ENCODE measurements at places on chromosomes 6 and 20.

DNA sequence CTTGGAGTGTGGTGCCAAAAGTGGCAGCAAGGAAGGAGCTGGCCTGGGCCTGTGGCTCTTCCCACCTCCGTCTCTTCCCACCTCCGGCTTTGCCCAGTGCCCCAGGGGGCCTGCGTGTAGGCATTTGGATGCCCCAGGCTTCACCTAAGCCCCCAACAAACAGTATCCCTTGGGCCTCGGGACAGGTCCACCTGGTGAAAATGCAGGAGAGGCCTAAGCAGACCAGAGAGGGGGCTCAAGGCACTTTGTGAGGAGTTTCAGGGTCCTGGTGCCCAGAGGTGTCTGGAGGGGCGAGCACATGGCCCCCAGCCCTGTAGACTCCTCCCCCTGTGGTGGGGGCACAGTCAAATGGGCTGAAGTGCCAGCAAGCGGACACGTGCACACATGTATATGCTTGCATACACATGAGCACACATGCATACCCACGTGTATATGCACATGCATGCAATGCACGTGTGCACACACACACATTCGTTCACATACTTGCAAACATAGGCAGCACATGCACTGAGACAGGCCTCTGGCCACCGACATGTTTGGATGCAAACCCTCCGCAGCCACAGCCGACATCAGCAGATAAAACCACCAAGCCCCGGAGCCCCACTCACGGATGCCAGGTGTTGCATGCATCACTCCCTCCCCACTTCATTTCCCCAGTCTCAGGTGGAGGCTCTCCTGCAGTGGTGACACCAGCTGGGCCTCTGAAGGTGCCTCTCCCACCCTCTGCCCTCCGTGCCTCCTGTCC lies 124.5 kb downstream of the TAF4 start:
- no peak for DNase-seq

DNA sequence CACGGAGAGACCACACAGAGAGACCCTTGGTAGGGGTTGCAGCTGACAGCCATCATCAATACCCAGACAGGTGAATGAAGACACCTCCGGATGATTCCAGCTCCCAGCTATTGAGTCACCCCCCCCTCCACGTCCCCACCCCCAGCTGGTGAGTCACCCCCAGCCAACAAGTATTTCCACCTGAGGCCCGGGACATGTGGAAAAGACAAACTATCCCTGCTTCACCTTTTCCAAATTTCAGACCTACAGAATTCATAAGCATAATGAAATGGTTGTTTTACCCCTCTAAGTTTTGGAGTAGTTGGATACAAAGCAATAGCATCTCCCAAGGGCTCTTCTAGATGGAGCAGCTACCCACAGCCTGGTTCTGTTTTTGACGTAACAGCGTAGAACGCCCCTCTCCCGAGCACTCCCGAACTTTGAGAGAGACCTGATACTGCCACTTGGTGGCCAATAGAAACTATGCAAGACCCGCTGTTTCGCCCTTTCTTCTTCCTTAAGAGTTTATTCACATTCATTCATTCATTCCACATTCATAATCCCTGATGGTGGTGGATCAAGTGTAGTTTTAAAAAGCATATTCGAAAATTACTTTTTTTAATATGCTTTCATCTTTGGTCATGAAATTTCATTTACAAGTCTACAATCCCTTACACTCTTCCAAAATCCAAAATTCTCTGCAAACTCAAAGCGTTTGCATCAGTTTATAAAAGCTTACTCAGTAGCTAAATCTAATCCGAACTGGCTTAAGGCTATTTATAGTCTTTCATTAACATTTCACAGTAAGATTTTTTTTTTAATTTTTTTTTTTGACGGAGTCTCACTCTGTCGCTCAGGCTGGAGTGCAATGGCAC lies 15.1 kb upstream of the PPP1R16B start:
- DNase-seq, result peak; percentile 77

DNA sequence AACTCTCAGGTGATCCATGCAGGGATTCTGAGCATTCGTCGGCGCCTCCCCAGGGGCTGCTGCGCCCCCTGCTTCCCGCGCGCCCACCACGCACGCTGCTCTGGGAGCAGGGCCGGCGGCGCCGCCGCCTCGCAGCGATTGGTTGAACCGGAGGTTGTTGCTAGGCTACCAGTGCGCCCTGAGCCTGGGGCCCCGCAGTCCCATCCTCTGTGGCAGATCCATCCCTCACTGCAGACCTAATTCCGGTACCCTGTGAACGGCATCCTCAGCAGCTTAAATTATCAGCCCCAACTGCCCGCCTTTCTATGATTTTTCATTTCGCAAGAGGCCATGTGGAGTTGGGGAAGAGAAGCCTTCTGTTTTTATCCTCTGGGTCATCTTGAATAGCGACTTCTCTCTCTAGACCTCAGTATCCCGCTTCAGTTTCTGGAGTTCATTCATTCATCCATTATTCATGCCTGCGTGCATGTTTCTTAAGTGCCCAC lies 15.4 kb downstream of the PNPLA1 start:
- no peak for DNase-seq

- DNase-seq, result no peak
Observed at GRCh38 chr6:134593887-134594286, 276.0 kb upstream of the SGK1 start.

DNA sequence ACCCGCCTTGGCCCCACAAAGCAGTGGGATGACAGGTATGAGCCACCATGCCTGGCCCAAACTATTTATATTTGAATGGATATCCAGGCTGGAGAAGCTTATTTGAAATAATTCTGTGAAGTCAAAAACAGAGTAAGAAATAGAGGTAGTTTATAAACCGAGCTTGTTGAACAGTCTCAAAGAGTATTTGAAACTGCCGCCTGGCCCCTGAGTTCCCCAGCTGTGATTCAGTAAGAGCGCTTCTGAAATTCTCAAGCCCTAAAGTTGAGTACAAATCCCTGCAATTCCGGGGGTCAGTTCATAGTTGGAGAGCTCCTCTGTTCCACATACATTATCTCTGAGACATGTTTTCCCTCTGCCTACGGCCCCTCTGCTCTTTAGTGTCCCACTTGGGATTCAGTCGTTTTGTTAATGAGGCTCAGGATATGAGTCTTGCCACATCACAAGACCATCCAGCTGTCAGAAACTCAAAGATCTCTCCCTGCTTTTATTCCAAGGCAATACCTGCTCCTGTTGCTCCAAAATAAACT lies 127.8 kb downstream of the SOD2 start:
- DNase-seq, result no peak

DNA sequence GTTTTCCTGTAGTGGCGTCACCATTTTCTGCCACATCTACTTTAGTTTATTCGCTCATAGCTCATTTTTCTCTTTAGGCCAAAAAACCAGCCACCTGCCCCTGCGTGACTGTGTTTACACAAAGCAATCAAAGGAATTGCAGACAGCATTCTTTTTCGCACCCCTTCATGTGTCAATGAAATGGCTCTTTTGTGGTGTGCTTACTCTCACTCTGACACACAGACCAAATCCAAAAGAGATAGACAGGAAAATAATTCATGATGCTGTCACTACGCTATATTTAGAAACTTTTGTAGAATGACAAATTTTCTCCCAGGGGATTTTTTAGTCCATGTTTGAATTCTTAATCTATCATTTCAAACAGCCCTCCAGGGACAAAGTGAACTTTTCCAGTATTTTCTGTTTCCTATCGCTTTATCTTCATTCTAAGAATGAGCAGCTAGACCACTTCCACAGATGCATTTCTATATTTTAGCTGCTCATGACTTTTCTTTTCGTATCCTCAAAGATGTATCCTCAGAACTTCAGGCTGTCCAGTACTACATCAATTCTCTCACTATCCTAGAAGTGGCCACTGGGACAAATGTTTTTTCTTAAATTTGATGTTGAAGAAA lies 37.9 kb upstream of the KHDRBS2 start:
- no peak for DNase-seq

GRCh38 chr6:33668914-33669313 lies 42.6 kb downstream of the UQCC2 start:
- peak; percentile 63 for DNase-seq

- no peak for DNase-seq
Observed at GRCh38 chr20:57605878-57606277, 14.3 kb downstream of the ZBP1 start.

DNA sequence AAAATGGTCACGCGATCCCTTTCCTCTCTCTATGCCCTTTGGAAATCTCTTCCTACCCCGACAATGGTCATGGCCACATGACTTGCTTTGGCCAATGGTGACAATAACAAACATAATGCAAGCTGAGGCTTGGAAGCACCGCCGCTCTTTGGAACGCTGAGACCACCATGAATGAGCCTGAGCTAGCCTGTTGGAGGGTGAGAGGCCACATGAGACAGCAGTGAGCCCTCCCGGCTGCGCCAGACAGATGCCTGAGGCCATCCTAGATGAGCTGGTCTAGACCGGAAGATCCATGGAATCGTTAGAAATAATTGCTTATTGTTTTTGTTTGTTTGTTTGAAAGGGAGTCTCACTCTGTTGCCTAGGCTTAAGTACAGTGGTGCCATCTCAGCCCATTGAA lies 64.2 kb downstream of the STK35 start:
- DNase-seq, result no peak

- peak; percentile 59 for DNase-seq
Observed at GRCh38 chr20:51624157-51624731, 81.7 kb upstream of the NFATC2 start.

DNA sequence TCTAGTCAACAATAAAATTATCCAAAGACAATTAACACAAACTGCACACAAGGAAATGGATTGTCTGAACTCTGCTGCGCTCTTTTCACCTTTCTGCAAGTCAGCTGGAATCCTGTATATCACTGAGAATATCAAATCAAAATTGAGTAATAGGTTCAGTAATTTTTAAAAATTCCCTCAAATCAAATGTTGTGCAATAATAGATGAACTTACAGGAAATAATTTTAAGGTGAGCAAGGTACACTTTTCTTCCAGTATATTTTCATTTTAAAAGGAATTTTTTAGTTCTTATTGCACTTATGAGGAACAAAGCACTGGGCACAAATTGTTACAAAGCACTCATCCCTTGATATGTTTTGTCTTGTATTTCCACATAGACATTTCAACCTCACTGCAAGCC lies 1.2 kb downstream of the SAYSD1 start:
- DNase-seq, result no peak

DNA sequence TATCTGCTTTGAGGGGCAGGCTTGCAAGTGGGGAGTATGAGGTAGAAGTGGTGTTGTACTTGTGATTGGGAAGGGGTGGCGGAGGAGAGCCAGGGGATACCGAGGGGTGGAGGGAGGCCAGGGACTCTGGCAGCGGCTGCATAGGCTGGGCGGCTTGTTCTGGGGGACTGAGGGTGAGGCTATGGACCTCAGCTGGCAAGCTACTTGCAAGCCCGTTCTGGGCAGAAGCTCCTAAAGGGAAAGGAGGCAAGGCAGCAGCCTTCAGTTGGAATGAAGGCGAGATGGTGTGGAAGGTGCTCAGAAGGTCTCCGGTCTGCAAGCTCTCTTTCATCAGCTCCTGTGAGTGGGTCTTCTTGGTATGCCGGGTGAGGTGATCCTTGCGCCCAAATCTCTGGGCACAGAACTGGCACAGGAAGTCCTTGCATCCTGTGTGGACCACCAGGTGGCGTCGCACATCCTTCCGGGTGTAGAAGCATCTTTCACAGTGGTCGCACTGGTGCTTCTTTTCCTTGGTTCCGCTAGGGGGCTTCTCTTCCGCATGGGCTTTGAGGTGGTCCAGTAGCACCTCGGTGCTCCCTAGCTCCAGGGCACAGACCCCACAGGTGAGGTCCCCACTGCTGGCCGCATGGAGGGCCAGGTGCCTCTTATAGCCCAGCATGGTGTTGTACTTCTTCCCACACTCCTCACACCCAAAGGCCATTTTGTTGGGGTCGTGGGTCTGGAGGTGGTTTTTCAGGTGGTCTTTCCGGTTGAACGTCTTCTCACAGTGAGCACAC lies 66.0 kb downstream of the PLAGL1 start:
- DNase-seq, result peak; percentile 50

GRCh38 chr6:17469006-17469832 lies 75.8 kb downstream of the CAP2 start:
- DNase-seq, result no peak

GRCh38 chr6:37477656-37478435 lies 21.8 kb downstream of the CCDC167 start:
- no peak for DNase-seq

DNA sequence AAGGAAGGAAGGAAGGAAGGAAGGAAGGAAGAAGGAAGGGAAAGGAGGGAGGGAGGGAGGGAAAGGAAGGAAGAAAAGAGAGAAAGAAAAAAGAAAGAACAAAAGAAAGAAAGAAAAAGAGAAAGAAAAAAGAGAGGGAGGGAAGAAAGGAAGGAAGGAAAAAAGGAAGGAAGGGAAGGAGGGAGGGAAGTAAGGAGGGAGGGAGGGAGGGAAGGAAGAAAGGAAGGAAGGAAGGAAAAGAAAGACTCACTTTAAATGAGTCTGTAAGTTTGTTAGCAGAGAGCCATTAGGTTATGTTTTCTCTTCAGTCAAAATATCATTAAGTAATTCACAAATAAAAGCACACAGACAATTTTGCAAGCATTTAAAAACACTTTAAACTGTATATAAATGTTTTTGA lies 44.0 kb upstream of the SASH1 start:
- no peak for DNase-seq

DNA sequence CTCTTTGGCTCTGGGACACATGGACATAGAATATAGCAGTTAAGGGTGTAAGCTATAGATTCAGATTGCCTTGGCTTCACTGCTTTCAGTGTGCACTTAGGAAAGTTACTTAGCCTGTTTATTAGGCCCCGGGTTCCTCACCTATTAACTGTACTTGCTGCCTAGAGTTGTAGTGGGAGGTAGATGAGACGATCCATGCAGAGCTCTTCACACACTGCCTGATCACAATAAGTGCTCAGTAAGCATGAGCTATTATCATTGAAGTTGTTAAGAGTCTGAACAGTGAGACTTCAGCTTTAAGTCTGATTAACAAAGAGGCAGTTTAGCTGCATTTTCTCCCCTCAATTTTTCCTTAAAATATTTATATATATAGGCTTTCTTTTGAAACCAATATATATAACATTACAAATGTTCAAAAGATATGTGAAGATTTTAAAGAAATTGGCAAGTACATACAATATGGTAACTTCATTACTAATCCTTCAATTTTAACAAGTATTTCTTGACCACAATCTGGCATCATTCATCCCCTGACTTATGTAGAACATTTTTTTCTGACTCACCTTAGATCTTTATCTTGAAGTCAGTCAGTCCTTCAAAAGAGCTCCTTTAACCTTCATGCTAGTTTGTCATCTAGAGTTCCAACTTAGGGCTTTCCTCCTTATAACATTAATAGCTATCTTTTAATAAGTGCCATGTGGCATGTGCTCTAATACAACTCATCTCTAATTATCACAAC lies 20.5 kb upstream of the SUPT3H start:
- DNase-seq, result no peak

DNA sequence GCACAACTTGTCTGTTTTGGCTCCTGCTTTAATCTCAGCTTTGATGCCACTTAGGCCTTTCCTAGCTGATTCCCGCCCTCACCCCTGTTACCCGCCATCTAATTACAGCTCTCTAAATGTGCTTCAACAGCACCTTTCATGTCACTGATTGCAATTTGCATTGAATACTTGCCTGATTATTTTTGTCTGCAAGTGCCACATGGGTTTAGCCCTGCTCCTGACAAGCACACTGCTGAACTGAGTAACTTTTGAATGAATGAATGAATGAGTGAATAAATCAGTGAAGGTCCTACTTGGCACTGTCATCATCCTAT lies 591 bp upstream of the DCBLD1 start:
- no peak for DNase-seq
